ENCODE measurements at places on chromosomes 7 and 10.

- no peak for ATAC-seq
These were observed 39.3 kb upstream of the MKI67 start for GRCh38 chr10:128165536-128165935.

DNA sequence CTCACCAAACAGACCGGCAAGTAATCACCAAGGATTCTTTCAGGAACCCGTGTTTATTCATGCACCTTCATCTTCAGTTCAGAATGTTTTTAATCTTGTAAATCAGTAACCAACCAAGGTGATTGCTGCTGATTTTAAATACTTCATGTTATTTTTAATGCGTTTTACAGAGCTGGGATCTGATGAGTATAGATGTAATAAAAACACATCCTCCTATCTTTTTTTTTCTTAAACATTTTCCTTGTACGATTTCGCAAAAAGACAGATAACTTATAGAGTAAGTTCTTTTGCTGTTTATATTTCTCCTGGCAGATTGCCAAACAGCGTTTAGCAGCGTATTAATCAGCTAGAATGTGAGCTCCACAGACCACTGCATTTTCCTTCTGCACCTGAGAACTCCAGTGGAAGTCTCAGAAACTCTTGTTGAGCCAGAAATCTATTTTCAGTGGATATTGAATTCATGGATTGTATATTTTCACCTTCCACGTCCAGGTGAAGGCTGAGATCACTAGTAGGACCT, 397.8 kb upstream of the NRP1 start:
- ATAC-seq, result no peak

DNA sequence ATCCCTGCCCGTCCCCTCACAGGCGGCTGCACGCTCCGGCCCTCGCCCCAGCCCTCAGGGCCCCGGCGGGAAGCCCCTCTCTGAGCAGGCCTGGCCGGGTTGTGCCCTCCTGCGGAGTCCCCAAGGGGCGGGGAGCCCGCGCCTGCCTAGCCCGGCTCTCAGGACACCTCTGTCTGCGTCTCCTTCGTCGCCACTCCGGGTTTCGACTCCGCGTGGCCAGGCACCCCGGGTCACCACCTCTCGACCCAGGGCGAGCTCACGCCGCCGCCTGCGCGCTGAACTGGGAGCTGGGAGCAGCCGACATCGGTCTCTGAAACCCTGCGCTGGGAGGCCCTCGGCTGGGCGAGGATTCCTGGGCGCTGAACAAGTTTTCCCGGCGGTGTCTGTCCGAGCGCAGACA, 6.2 kb upstream of the OGDHL start:
- no peak for ATAC-seq

DNA sequence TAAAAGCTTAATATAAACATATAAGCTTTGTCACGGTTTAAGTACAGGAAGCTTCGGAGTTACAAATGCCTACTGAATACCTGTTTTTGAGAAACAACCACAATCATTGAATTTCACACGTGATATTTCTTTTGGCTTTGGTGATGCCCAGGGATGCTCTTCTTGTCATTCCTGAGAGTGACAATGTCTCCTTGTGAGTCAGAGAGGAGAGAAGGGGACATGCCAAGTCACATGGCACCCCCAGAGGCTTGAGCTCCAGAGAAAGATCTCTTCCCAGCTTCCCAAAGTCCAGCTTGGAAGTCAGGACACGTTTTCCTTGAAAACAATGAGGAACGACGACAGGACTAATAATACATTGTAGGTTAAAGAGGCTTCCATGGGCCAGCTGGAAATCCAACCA, 242.4 kb downstream of the ARHGAP21 start:
- ATAC-seq, result no peak

DNA sequence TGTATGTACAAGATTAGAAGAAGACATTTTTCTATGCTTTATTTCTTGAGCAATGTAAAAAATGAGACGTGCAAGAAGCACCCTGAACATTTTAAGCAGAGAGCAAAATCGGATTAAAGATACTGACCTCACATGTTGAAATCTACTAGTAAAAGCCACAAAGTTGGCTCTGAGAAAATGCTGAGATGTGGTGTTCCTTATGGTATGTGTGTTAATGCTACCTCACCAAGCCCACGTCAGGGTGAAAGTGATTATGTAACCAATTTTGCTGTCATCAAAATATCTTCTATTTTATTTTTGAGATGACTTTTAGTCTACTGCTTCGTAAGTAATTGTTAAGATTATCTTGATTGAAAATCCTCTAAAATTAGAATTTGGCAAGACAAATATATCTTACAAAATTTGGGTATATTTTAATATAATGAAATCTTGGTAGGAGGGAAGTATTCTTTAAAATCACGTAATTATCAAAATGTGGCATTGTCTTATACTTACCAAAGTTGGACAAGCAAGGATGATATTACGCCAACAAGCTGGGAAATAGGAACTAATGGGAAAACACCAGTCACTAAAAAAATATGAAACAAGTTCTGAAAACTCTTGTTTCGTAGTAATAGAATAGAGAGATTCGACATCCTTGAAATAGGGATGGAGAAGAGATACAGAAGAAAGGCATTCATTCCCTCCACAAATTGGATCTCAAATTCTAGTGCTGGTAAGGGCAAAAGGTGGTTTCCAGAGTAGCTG, 5.8 kb downstream of the ADO start:
- no peak for ATAC-seq

GRCh38 chr10:91856637-91857036, 52.6 kb downstream of the FGFBP3 start:
- no peak for ATAC-seq

GRCh38 chr10:20215547-20216152, 399.4 kb downstream of the PLXDC2 start:
- ATAC-seq, result no peak

- no peak for ATAC-seq
These were observed 39.0 kb upstream of the PCBD1 start for GRCh38 chr10:70927189-70927943.

DNA sequence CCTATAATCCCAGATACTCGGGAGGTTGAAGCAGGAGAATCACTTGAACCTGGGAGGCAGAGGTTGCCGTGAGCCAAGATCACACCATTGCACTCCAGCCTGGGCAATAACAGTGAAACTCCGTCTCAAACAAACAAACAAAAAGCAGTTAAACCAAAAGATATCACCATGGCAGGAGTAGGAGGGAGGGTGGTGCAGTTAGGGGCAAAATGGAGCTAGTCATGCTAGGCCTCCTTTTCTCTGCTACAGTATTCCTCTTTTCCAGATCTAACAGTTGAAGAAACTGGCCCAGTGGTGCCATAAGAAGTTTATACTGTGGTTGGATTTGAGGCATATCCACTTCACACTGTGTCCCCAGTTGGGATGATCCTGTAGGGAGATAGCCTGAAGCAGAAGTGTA, 261.6 kb downstream of the SKIDA1 start:
- ATAC-seq, result no peak

DNA sequence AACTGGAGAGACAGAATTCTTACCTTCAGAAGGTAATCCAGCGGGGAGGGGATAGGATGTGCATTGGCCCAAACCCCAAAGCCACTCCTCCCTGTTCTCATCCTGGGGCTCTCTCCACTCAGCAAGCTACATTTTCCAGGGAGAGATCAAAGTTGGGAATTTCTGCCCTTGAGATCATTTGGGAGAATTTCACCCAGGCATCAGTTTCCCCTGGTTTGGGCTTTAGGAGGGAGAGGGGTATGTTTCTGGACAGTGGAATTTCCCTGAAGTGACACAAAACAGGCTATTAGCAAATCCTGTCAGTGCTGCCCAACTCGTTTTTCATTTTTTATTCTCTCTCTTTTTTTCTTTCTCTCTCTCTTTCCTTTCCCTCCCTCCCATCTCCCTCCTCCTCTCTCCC, 35.7 kb downstream of the CYP17A1 start:
- no peak for ATAC-seq

DNA sequence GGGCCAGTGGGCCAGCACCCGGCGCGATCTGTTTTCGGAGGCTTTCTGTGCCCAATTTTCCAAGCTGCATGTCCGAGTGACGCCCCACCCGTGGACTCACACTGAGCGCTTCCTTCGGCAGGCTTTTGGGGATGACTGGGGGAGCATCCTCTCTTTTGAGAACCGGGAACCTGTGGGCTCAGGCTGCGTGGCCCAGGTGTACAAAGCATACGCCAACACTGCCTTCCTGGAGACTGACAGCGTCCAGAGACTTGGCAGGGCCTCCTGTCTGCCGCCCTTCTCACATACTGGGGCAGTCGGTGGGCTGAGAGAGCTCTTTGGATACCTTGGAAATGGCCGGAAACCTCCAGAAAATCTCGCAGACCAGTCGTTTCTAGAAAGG, 1.0 kb downstream of the ADCK2 start:
- ATAC-seq, result no peak

- no peak for ATAC-seq
These were observed 315.7 kb upstream of the DGKB start for GRCh38 chr7:15218261-15218660.

DNA sequence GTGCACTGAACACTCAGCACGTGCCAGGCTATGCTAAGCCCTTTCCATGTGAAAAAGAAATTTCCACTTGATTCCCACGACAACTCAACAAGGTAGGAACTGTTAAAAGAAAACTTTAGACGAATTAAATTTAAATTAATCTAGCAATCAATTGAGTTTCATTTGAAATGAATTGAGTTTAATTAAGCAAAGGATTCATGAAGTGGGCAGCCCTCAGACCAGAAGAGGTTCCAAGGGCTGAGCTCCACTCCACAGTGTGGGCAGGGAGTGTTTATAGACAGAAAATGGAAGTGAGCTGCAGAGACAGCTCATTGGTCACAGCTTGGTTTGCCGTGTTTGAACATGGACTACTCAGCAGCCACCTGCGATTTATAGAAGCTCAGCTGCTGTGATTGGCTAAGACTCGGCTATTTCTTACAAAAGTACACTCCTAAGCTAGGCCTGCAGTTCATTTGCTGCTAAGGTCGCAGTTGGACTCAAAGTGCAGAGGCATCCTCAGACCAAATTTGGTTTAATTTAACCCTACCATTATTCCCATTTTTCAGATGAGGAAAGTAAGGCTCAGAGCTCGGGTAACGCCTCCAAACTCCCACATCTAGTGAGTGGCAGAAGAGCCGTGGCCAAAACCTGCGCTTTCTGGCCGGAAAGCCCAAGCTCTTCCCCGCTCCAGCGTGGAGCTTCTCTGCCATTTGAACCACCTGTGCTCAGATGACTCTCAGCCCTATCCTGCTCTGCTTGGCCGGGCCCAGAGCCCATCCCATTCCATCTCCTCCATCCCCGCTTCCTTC, 24.9 kb downstream of the CALML3 start:
- no peak for ATAC-seq

DNA sequence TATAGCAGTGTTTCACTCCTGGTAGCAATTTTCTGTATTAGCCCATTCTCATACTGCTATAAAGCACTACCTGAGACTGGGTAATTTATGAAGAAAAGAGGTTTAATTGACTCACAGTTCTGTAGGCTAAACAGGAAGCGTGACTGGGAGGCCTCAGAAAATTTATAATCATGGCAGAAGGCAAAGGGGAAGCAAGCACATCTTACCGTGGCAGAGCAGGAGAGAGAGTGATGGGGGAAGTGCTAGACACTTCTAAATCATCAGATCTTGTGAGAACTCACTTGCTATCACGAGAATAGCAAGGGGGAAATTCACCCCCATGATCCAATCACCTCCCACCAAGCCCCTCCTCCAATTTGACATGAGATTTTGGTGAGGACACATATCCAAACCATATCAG, 131.6 kb upstream of the EFCAB10 start:
- ATAC-seq, result no peak

DNA sequence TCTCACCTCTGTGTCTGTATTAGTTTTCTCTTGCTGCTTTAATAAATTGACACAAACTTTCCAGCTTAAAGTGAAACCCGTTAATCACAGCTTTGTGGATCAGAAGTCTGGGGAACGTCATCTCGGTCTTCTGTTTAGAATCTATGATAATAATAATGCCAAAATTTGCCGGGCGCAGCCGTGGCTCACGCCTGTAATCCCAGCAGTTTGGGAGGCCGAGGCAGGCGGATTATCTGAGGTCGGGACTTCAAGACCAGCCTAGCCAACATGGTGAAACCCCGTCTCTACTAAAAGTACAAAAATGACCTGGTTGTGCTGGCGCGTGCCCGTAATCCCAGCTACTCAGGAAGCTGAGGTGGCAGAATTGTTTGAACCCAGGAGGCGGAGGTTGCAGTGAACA, 8.8 kb upstream of the ZPBP start:
- ATAC-seq, result no peak

DNA sequence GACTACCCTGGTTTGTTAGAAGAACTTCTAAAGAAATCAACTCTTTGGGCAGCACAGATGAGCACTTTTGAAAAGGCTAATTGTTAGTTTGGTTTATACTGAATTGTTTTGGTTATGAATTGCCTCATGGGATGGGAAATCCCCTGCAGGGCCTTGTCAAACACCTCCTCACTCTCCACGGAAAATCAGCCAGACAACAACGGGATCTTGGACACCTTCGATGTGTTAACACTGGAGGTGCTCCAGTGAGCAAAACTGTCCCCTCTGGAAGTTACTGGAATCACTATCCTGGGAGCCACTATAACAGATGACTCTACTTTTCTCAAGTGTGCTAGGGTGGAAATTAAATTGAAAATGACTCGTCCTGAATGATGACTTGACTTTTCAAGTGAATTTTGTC, 38.7 kb downstream of the CDK6 start:
- ATAC-seq, result no peak

GRCh38 chr10:4107285-4107851, 322.4 kb upstream of the KLF6 start:
- no peak for ATAC-seq

- ATAC-seq, result peak; percentile 34
These were observed 43.0 kb downstream of the SHOC2 start for GRCh38 chr10:110962443-110962842.

DNA sequence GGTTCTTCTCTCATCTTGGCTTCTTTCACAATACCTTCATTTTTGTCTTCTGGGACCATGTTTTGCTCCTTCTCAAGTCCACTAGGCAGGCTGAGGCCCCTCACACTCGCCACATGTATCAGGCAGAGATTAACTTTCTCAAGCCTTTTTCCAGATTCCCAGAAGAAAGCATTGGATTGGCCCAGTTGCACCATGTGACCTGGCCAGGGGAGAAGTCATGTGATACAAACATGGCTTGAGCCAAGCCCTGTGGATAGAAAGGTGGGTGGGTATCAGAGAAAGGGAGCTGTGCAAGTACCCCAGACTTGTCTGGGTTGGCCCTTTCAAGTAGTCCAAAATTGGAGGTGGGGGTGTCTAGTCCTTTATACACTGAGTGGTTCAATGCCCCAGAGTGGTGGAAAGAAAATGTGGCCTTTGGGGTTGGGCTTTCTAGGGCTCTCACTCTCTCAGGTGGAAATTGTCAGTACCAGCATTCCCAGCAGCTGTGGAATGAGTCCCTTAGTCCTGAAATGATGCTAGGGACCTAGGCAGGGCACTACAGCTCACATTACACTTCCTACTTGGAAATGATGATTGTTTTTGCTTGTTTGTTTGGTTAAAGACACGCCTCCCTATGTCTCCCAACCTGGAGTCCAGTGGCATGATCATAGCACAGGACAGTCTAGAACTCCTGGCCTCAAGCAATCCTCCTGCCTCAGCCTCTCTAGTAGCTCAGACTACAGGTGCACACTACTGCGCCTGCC, 36.9 kb upstream of the C10orf67 start:
- ATAC-seq, result no peak

GRCh38 chr7:7231000-7231399, 48.7 kb downstream of the C1GALT1 start:
- ATAC-seq, result no peak

- ATAC-seq, result peak; percentile 67
These were observed 41.3 kb upstream of the AOAH start for GRCh38 chr7:36765605-36766004.

GRCh38 chr10:77514870-77515269, 122.7 kb downstream of the KCNMA1 start:
- no peak for ATAC-seq
